A172 (cell line): ENCODE measurements at places on chromosomes 11 and 22. TPM values are rescaled to one million over a fixed set of nuclear protein-coding genes. Genes with fewer than 3 reads are reported as not detected.

Gene HPS5
- 60.3 and 66.2 TPM in 2 replicates for total RNA-seq

Gene PTGDR2
- total RNA-seq, result 0.10 TPM in 1 of 2 replicates, not detected in the other

GRCh38 chr11:114233755-114234154 lies 62.4 kb upstream of the NNMT start:
- DNase-seq, result no peak

GRCh38 chr22:45650721-45651120 lies 20.9 kb upstream of the ATXN10 start:
- no peak for DNase-seq
